ENCODE measurements at places on chromosomes 1 and 21.

DNA sequence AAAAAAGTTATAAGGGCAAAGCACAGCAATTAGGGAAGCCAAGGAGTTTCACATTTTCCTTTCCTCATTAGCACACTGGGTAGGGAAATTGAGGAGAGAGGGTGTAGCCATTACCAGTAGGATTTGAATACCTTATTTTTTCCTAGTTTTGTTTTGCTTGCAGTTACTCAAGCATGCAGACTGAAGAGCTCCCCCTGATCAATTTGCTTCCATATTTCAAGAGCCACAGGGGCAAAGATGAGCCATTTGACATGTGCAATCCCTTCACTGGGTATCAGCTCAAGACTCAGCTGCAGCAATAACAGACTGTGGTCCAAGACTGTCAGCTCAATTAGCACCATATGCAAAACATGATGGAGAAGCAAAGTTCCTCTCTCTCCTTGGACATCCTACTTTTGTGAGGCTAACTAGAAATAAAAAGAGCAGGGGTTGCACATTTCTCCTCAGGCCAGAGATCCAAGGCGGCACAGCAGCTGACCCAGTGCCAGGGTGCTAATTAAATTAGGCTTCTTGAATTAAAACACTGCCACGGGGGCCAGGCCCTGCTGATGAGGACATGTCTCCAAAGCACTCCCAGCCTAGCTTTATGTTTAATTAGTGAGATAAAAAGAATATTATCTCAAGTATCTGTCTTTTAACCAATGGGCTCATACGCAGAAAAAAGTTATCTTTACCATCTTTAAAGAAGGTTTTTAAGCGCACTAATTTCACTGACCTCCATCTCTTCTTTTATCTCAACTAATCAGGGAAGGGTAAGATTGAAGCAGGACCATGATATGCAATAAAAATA lies 36.7 kb upstream of the LRRC53 start:
- DNase-seq = no peak

GRCh38 chr1:17235135-17235885 lies 13.6 kb upstream of the PADI3 start:
- no peak for DNase-seq

DNA sequence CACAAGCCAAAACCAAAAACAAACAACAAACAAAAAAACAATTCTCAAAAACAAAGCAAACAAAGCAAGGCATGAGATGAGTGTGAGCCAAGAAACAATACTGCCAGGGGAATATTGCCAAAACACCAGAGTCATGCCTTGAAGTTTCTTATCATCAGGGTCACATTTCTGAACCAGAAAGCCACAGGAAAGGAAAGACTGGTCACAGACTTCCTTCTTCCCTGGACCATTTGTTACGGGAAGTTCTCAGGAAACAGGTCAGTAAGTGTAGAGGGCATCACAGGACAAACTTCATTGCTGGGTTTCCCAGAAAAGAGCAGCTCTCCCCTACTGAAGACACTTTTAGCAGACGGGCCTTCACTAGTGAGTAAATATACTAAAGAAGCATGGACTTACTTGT lies 191.2 kb downstream of the GABPA start:
- DNase-seq = no peak

DNA sequence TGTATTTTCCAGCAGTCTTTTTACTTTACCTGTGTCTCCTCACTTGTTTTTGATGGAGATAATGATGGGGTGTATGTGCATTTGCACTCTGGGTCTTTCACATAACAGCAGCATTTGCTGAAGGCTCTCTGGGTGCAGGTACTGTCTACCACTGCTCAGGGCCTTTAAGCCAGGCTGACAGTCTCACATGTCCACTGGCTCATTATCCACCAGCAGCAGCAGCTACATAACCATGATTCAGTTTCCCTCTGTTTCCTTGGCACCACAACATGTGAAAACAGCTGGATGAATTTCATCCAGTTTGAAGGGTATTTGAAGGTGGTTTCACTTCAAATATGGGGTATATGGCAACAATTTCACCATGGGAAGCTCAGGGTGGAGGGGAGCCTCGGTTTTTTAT lies 41.2 kb upstream of the ROR1 start:
- DNase-seq = no peak

DNA sequence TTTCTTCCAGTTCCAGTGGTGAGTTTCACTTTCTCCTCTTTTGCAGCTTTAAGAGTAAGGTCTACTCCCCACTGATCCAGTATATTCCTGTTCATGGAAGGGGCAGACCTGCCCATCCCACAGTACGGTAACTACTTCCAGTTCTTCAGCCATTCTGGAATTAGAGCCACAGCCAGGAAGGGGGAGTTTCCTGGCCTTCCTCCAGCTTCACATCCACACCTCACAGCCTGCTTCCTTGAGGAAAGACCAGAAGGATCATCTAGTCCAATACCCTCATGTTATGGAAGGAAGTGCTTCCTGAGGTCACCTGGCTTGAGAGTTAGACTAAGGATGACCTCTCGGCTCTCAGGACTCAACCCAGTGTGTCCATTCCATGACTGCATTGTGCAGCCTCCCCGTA lies 597.8 kb downstream of the KIF26B start:
- no peak for DNase-seq

DNA sequence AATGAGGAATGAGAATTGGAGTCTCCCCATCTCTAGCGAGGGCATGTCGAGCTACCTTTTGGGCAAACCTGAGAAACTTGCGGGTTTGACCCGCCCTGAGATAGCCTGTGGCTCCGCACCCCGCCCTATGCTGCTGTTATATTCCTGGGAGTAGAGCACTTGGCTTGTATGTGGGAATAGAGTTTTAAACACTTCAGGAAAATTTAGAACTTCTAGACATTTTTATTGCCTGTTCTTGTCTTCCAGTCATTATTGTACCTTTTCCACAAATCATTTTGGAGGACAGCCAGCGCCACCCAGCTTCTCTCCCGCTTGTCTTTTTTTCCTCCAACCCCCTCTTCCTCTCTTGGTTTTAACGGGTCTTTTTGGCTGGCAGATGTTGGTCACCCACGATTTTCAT lies 738 bp downstream of the GNPAT start:
- no peak for DNase-seq

- DNase-seq = no peak
Measured at GRCh38 chr21:40177979-40178378, 310.7 kb downstream of the PCP4 start.

DNA sequence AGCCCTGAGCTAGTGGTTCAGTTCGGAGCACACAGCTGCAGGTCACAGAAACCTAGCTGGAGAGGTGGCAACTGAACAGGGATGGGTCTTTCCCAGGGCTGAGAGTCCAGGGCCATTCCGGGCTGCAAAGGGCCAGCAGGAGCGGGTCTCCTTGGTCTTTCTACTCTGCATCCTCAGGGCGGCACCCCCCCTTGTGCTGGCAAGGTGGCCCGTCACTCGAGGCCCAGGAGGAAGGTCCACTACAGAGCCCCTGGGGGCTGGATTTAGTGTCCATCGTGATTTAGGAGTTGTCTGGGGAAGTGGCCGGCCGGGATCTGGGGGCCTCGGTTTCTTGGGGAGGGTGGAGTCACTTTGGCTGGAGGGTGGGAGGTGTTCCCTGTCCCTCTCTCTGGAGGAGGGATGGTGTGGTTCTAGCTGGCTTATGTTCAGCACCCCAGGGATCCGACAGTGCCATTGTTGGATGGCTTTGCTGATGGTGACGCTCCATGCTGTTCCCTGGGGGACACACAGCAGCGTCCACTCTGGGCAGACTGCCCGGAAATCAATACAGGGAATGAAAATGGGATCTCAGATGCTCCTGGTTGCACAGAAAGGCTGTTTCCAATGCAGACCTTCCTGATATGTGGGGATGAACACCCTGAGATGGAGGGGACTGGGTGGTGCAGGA lies 64.4 kb downstream of the UMODL1 start:
- no peak for DNase-seq

DNA sequence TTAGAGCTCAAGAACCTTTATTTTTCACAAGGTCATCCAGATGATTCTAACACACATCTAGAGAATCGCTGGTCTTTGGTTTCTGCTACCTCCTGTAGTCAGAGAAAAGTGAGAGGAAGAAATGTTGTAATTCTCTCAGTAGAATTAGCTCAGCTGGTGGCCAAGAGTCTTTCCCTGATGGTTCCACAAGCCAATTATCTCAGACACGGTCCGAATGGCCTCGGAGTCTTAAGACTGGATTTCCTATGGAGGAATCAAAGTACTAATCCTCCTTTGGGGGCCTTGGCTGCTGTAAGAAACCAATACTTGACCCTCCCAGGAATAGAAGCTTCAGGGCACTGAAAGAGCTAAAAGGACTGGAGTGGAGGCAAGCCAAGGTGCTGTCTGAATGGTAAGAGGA lies 1.8 kb downstream of the TMEM81 start:
- no peak for DNase-seq

DNA sequence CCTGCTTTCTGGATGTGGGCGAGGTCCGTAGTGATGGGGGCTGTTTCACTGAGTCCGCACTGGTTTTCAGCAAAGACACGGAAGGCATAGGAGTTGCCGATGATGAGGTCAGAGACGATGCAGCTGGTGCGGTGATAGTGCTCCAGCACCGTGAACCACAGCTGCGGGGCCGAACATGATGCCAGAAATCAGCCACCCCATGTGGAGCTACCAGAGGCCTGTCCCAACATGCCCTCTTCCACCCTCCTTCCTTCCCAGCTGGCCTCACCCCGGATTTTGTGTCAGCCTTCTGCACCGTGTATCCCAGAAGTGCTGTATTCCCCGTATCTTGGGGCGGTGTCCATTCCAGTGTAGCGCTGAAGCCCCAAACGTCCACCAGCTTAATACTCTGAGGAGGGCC lies 10.0 kb downstream of the MYBPHL start:
- DNase-seq = no peak

- no peak for DNase-seq
Measured at GRCh38 chr1:57329937-57330336, 93.9 kb downstream of the DAB1 start.

DNA sequence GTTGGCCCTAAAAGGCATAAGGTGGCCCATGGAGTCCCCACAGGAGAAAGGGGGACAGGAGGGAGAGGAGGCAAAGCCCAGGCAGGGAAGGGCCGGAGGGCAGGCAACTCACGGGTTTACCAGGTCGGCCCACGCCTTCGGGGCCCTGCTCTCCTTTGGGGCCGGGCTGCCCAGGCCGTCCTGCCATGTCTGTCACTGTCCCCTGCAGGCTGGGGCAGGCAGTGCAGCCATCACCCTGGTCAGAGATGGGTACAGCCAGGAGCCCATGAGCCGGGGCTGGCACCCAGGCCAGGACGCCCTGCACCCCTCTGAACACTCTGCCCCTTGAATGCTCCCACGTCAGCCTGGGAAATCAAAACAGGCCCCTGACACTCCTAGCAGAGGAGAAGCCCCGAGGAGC lies 19.8 kb downstream of the COL16A1 start:
- no peak for DNase-seq

DNA sequence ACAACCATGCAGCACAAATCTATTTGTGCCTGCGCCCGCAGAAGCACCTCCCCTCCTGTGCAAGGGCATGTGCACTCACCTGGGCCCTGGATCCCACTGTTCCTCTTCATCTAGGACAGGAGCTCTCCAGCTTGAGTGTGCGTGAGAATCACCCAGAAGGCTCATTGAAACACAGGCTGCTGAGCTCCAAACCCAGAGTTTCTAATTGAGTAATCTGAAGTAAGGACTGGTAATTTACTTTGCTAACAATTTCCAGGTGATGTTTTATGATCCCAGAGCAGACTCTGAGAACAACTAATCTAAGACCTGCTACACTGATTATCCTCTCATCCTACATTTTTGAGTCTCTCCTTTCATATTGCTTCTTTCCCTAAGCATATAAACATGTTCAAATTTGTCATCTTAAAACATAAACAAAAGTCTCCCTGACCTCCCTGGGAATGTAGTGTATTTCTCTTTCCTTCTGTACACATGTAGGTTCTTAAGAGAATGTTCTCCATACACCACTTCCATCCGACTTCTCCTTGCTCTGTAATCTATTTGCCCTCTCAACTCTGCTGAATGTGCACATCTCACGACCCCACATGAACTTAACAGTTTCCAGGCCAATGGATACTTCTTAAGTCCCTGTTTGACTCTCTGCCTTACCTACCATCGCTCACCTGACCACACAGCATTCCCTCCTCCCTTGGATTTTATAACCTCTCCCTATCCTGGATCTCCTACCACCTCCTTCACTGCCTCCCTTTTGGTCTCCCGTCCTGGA lies 522.5 kb downstream of the SMYD3 start:
- no peak for DNase-seq

- peak; percentile 85 for DNase-seq
Measured at GRCh38 chr1:7667625-7668218, 103.4 kb upstream of the VAMP3 start.

DNA sequence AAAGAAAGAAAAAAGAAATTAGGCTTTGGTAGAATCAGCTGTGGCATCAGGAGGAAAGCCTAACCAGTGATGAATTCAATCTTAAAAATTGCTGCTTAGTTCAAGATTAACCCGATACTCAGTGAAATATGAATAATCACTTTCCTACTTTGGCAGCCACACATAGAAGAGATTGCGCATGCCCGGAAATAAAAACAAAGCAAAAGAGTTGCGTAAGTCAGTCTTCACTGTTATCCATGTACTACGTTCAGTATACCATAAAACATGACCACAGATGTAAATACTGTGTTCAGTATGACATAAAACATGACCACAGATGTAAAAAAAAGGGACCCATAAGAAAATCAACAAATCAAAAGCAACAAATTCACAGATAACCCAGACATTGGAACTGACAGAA lies 19.2 kb downstream of the CD1D start:
- DNase-seq = no peak

GRCh38 chr1:172380441-172381244 lies 39.8 kb upstream of the C1orf105 start:
- DNase-seq = no peak

GRCh38 chr1:248910761-248911160 lies 4.7 kb downstream of the PGBD2 start:
- DNase-seq = no peak

GRCh38 chr1:85134583-85135391 lies 66.0 kb downstream of the SYDE2 start:
- DNase-seq = no peak

DNA sequence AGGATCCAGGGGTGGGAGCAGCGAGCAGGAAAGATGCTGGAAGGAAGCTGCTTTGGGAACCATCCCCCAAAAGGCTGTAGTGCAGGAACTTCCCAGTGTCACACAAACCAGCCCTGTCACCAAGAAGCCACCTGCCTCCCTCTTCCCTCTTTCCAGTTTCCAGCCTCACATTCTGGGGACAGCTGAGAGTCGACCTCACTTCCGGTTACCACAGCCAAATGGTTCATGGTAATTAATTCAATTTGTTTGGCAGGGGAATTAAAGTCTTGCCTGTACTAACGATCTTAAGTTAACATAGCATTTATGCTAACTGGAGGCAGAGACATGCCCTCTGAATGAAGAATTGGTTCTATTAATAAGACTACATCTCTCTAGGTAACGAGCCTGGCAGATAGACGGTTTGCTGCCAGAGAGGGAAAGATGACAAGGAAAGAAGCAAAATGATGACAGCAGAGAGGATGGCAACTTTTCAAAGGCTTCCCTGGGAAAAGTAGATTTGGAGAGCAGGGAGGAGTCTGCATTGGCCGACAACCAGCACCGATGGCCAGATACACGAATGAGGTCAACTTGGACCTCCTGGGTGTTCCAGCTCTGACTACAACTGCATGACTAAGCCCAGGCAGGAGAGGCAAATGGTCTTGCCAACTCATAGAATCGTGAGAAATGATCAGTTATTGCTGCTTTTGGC lies 64.1 kb downstream of the TMCO4 start:
- no peak for DNase-seq

Data from stimulated activated CD4-positive, alpha-beta T cell treated with anti-CD3 and anti-CD28 coated beads, TNF-alpha, amount 100 ng/mL, for 1 hour (primary cell).